NCI-H1436 (cell line): ENCODE measurements at places on chromosomes 6 and 20.
A peak's percentile ranks its signal among the peaks of the same experiment; 100 is the strongest.

DNA sequence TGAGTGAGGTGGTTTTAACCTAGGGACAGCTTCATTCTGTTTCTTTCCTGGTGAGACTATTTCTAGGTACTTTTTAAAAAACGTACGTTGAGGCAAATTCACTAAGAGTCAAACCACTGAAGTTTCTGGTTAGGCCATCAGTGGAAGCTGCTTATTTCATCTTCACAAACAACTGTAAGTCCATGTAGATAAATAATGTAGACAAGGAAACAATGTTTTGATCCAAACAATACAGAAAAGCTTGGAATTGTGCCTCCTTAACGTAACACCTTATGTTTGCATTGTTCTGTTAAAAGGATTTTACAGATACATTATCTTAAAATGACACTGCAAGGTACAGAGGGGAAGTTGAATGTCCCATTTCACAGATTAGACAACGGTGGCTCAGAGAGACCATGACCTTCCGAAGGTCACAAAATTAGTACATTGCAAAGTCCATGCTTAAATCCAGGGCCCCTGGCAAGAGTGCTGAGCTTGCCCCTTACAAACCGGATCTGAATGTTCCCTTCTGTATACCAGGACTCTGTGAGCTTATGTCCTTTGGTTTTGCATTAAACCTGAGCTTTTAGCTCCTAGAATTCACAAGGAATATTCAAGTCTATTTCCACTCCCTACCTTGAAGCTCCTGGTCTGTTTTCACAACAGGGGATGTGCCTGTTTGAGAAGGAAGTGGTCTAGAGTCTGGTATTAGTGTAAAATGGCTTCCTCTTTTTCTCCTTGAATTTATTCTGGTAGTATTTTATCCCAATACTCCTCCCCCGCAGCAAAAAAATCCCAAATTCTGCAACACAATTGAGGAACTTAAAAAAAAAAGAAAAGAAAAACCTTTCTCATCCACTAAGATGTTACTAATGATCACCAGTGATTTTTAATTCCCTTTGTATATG is 28.9 kb upstream of the ZNF217 start:
- no peak for DNase-seq

DNA sequence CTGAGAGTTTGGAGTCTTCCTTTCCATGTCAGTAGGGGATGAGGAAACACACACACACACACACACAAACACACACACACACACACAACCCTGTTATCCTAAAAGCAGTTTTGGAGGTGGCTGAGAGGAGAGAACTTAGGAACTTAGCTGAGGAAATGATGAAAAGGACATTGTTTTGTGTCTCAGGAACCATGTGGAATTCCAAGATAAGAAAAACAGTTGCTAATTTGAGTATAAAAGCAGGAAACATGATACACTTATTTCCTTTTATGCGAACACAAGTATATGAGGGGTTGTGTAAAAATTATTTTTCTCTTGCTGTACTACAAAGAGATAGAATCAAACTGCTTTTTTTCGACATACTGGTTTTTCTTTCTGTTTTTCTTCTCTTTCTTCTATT is at the start of gene MYCT1:
Gene MYCT1 (plus strand): TSS at position 264 of the 400 bp plus-strand sequence. CDS start 6 bp downstream, at position 270.
- DNase-seq, result no peak

GRCh38 chr6:22411376-22412105 is 114.7 kb upstream of the PRL start:
- DNase-seq, result no peak

- DNase-seq, result no peak
Observed at GRCh38 chr6:158892266-158892665, 73.1 kb upstream of the EZR start.

GRCh38 chr6:25053875-25054371 is 118.2 kb upstream of the RIPOR2 start:
- peak; percentile 21 for DNase-seq

DNA sequence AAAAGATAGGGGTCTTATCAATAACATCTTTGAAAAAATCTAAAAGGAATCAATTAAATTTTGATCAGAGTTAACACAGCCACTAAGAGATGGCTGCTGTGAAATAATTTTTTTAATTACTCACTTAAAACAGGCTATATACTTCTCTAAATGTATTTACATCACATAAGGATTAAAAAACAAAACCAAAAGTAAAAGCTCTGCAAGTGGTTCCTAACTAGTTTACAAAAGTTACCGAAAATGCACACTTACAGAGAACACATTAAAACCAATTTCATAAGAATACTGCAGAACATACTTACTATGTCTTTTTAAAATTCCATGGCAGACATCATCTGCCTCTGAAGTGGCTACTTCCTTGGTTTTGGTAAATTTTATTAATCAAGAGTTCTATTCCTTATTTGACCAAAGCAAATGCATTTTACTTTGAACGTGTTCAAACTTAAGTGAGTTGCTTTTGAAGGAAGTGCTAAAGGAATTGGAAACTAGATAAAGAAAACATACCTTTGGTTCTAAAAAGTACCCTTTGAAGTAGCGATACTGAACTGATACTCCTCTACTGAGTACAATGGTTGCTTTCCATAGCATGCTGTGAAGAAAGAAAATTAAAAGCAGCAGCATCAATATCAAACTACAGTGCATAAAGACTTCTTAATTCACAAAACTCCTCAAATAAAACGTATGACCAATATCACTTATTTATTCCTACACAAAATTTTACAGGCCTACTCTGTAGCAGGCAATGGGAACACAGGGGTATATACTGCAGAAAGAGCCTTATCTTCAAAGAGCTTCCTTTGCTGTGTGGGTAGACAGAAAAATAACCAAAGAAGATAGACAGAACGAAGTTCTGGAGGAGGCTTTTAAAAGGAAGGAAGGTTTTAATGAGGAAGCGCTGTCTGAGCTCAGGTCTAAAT is 157.1 kb upstream of the SHLD1 start:
- DNase-seq, result no peak

DNA sequence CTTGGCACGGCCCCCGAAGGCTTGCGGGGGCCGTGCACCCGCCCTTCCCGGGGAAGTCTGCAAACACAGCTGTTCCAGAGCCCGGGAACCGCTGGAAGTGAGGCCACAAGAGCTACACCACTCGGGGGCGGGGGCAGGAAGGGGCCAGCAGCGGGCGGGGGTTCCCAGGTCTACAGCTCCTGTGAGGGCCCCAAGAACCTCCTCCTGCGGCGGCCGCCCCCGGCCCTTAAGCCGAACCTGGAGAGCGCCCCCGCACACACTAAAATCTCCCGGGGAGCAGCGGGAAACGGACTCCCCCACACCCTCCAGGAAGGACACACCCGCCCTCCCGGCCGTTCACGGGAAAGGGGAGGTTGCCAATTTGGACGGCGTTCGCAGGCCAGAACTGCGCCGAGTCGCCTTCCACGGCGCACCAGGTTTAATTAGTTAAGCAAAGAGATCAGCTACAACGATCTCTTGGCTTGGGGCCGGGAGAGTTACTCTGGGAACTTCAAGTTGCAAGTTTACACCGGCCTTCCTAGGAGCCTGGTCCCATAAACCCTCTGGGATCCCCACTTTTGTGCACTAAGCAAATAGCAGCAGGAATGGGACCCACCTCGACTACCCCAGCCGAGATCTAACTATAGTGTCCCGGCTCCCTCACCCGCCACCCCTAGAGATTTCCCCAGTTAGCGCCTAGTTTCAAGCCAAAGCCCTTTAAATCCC is 1.7 kb downstream of the JAG1 start:
- no peak for DNase-seq

- DNase-seq, result peak; percentile 19
Observed at GRCh38 chr6:140043357-140043756, 668.9 kb upstream of the CITED2 start.

- DNase-seq, result peak; percentile 23
Observed at GRCh38 chr6:117906958-117907600, at the start of gene SLC35F1. Gene SLC35F1, plus strand, starts transcription at chr6:117907264.
